Fibroblast of skin of right biceps (primary cell): ENCODE measurements at places on chromosomes 5 and 9.
A peak's percentile ranks its signal among the peaks of the same experiment; 100 is the strongest.

GRCh38 chr5:132270335-132270665 is 12.8 kb downstream of the PDLIM4 start:
- no peak for DNase-seq

- no peak for DNase-seq
Measured at GRCh38 chr9:19641046-19641445, 147.8 kb downstream of the SLC24A2 start.

GRCh38 chr5:130189961-130190360 is 285.7 kb downstream of the CHSY3 start:
- no peak for DNase-seq

DNA sequence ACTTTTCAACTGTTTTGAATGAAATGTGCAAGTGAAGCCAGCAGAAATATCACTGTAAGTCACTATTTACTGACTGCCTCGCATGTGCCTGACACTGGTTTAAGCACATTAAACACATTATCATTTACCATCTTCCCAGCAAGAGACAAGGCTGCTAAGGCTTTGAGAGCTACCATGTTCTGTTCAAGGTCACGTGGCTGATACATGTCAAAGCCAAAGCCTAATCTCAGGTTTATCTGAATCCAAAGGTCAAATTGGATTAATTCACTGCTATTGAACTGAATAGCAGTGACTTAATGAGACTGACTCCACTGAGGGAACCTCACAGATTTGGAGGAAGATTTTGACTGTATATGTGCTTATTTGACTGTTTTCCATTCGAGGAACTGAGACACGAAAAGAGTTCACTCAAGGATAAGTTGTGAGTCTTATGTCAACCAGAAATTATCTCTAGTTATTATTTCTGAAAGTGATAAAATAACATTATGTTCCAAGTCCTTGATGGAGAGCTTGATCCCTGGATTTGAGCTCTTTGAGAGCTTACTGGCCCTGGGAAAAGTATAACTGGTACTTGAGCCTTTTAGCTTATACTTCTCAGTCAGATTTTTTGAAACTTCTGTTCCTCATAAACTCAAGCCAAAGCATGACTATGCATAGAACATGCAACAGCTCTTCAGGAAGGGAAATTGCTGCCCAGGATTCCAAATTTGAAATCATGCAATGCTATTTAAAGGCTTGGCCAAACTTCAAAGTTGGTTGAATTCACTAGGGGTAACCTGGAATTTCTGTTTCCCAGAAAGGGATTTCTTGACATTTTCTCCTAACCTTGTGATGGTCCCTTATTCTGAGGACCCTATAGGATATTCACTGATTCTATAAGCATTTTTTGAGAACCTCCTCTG is 23.4 kb upstream of the ARHGAP26 start:
- peak; percentile 55 for DNase-seq

GRCh38 chr9:88242879-88243278 is 104.6 kb upstream of the SPATA31C2 start:
- no peak for DNase-seq

DNA sequence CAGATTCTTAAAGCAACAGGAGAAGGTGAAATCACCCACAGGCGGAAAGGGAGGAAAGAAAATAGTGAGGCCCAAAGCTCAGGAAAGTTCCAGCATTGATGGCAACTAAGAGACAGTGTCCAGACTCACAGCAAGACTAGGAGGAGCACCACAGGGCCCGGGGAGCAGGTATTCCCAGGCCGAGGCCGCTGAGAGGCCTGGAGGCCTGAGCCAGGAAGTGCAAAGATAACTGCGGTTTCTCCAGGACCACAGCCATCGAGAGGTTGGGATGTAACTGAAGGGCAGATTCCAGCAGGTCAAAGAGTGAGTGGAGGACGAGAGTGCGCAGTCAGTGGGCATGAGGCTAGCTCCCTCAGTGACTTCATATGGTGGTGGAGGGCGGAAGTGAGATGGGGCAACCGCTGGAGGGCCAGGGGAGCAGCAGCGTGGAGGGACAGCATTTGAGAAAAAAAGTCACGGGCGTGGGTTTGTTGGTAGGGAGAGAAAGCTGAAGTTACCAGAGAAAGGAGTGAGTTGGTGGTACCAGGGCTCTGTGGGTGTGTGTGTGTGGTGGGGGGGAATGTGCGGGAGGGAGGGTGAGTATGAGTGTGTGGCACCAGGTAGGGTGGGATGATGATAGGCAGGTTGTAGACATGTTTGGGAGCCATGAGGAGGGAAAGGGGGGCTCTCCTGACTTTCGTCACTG is 89.7 kb downstream of the PSD2 start:
- DNase-seq: no peak

GRCh38 chr9:17635115-17635890 is 56.4 kb downstream of the SH3GL2 start:
- no peak for DNase-seq

DNA sequence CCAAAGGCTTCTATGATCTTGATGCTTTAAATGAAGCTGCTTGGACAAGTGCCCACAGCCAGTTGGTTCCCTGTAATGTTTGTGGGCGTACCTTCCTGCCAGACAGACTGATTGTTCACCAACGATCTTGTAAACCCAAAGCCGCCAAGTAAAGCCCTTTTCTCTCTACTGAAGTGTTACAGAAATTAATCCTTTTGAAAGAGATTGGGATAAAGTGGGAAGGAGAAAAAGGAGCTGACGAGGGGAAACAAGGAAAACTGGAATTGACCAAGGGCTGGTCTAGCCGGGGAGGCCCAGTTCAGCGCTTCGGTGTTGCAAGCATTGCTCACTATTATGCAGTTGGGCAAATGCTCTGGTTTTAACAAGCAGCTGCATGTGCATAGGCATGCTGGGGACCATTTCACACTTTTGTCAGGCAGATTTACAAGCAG is 53.2 kb downstream of the ZNF474 start:
- peak; percentile 88 for DNase-seq

DNA sequence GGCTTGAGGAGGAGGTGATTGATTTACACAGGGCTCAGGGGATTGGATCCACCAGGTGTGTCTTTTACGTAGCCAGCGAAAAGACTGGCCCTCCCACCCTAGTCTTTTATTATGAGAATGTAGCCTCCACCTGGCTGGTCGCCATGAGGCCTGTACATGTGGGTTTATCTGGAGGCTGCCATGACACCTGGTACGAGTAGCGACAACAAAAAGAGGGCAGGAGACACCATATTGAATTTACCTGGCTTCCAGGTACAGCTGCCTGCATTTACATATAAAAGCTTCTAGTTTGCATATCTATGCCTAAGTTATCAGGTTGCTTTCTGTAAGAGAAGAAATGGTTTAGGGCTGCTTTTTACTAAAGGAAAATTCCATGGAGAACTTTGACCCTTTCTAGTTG is 1173.7 kb upstream of the SEMA6A start:
- DNase-seq: no peak

DNA sequence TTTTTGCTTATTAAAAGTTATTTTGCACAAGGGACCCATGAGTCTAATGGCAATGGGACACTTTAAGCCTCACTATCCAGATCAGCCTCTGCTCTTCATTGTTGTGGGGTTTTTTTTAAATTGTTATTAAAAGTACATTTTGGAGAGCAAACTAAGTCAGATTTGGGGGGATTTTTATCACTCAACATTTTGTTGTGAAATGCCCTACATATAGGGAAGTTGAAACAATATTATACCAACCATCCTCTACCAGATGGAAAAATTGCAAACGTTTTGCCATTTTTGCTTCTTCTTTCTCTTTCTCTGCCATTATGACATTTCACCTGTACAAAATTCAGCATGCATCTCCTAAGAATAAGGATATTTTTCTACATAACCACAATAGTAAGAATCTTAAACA is 75.3 kb downstream of the SLC1A3 start:
- no peak for DNase-seq

DNA sequence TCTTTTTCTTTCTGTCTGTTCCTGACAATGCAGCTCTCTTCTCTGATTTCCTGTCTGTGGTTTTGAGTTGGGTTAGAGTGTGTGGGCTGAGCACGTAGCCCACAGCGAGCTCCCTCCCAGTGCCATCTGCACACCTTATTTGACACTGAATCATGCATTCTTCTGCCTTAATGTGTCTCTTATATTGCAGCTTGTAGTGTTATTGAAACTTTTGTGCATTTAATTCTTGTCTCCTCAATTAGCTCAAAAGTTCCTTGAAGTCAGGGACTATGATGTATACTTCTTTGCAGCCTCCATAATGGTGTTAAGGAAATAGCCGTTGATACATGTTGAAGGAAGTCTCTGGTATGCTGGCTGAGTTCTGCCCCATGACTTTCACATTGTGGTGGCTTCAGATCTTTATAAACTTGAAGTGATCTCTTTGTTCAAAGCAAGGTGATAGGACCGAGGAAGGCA is 576.2 kb upstream of the CLINT1 start:
- DNase-seq: peak; percentile 75

GRCh38 chr5:141973871-141974595 is 5.1 kb downstream of the RNF14 start:
- peak; percentile 61 for DNase-seq

DNA sequence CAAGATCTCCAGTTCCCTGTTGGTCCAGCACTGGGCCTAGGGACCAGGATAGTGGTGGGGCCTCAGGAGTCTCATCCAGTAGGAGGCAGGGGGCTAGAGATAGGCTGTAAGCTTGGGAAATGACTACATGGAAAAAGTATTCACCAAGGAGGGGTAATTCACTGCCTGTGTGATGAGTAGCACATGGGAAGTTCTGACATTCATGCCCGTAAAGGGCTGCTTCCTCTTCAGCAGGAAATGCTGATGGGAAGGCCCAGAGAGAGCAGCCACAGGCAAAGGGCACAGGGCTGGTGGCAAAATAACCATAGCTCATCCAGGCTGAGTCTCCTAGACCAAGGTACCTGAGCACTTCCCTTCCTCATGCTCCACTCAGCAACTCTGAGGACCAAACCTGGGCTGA is 23.1 kb upstream of the FRRS1L start:
- peak; percentile 62 for DNase-seq

GRCh38 chr9:131402073-131402472 is 8.2 kb downstream of the PRRC2B start:
- peak; percentile 74 for DNase-seq

GRCh38 chr9:6330958-6331634 is 2.9 kb downstream of the TPD52L3 start:
- no peak for DNase-seq

- DNase-seq: no peak
Measured at GRCh38 chr9:84891924-84892323, 222.4 kb downstream of the NTRK2 start.

DNA sequence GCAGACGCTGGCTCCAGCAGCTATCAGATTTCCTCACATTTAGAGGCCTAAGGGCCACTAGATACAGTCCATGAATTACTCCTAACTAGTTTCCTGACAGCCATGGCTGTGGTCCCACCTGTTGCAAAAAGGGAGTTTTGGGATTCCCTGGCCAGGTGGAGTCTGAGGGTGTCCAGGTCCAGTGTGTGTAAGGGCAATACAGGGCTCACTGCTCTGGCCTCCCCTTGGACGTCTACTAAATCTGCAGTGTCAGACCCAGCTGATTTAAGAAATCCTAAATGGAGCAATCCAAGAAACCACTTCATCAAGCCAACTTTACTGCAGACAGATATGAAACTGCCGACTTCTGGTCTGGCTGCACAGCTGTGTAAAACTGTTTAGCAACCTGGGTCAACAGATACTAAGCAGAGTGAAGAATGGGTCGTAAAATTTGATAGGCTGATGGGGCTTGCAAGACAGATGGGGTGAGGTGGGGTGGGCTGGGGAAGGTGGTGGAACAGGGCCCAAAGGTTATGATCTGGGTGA is 116.4 kb downstream of the GADD45G start:
- DNase-seq: no peak

DNA sequence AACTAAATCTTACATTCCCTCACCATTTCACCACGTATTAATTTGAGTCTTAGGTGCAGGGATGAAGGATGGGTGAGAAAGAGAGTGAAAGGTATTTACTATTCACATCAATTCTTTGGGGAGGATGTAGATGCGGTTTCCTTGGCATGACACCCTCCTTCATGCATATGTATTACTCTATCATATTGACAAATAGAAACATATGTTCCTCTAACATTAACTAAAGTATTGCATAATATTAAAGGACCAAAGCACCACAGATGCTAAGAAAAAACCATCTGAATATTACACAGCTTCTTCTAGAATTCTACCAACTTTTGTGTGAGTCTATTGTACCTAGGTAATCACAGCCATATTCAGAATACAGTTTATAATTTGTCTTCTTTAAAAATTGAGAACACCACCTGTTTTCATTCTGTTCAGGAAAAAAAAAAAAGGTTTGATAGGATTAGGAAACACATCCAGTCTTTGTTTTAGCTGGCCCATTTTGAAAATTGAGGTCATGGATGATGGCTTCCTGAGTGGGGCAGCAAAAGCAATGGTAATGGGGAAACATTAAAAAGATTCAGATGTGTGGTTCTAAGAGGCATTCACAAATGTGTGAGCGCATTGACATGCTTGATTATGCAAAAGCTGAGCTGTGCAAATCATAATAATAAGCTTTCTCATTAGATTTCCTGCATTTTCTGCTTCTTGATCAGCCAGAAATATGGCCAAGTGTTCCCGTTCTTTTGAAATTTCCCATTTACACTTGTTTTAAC is 1011.5 kb upstream of the NUDT12 start:
- DNase-seq: no peak

DNA sequence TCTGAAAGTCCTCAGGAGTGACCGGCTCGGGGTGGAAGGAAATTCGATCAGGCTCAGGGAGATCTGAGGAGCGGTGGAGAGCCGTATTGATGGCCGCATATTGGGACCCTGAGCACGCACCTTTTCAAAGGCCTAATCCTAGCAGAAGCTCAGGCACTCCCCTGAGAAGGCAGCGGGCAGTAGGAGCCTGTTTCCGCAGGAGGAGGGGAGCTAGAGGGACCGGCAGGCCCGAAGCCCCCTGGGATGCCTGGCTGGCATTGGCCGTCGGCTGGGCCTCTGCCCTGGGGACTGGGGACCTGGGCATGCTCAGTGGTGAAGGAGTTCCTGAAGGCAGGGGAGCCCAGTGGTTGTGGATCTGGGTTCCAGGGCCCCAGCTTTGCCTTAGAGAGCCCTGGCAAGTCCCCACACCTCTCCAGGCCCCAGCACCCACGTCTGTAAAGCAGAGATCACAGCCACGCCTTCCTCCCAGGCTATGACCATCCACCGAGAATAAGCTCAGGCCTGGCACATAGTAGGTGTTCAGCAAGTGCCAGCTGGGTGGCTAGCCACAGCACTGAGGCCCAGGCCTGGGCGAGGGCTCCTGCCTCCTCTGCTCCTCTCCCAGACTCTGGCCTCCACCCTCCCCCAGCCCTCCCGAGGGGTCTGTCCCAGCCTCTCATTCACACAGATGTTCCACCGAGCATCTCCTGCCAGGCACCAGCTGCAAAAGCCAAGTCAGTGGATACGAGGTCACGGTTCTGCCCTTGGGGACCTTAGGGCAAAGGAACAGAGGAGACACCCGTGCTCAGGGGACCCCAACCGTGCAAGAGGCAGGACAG is 17.2 kb upstream of the QRFP start:
- no peak for DNase-seq

- DNase-seq: peak; percentile 21
Measured at GRCh38 chr5:138849439-138849838, 25.7 kb downstream of the LRRTM2 start.
